Activated CD8-positive, alpha-beta memory T cell treated with anti-CD3 and anti-CD28 coated beads for 1 hour (primary cell): ENCODE measurements at places on chromosomes 12 and 14.

DNA sequence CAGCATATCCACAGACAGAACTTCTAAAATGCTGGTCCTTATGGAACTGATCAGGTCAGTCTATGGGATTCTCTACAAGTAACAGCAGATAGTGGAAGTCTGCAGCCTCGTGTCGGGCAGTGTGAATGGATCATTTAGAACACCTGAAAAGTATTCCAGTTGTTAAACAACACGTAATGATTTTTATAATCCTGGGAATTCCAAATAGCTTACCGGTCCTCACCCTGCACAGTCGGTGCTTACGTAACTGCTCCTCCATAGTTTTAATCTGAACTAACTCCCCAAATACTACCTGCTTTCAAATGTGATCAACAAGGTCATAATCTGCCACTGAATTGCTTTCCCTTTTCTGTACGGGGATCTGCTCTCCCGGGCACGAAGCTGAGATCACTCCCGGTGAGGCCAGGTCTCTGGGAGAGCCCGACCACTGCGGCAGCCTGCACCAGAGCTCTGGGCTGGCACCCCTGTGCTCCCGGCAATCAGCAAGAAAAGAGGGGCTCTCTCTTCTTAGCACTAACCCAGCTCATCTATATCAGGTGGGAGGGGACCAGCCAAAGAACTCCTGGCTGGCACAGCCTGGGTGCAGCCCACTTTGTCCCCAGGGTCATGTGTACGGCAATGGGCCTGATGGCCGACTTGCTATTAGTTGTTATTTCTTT lies 157.0 kb downstream of the FOXN3 start:
- DNase-seq, result no peak

DNA sequence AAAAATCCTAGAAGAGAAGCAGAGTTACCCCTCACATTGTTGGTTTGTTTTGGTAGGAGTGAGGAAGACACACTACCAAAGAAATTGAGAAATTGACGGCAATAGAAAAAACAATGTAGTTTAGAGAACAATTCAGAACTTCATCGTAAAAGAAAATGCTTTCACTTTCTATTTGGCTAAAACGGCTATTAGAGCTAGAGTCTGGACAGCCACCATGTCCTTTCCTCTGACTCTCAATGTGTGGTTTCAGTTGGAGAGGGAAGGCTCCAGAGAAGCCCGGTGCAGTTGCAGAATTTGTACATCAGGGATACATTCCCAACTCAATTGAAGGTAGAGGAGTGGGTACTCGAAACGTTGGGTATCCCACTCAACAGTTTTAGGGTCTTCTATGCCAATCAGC lies 535.3 kb downstream of the GALC start:
- no peak for DNase-seq

DNA sequence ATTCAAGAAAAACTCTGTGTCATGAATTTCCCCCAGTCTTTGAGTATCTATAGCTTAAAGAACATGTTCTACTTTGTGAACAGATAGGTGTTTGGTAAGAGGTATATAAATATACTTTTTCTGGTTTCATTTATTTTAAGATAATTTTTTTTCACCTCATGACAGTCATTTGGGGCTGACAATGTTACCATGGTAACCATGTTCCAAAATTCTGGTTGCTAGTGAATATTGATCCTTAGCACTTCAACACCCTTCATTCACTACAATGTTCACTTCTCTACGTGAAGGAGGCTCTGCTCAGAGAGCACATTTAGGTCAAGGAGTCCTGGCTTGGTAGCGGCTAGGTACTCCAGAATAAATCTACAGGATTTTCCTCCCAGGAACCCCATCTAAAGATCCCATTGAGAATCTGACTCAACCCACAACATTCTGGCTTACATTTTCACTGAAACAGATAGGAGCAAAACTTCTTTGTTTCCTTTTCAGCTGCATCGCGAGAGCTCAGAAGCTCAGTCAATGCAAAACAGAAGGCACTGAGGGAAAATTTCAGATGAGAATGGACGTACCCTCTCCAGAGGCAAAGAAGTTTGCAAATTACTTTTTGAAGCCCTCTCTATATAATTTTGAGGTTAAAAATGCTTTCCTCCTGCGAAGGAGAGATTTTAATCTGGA lies 93.6 kb downstream of the ARF6 start:
- DNase-seq, result no peak

DNA sequence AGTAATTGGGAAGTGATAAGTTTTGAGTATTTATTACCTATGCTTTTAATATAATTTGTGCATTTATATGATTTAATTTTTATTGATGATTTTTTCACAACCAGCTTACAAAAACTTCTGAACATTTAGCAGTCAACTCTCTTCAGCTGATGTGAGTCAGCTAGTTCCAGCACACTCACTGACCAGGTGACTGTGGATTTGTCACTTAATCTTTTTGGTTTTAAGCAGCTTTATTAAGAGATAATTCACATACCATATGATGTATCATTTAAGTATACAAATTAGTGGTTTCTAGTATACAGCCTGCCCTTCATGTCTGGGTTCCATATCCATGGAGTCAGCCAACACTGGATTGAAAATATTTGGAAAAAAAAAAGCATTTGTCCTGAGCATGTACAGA lies 103.5 kb downstream of the SYNE2 start:
- no peak for DNase-seq

- DNase-seq, result no peak
Observed at GRCh38 chr12:70359458-70360197, 6.5 kb upstream of the KCNMB4 start.

DNA sequence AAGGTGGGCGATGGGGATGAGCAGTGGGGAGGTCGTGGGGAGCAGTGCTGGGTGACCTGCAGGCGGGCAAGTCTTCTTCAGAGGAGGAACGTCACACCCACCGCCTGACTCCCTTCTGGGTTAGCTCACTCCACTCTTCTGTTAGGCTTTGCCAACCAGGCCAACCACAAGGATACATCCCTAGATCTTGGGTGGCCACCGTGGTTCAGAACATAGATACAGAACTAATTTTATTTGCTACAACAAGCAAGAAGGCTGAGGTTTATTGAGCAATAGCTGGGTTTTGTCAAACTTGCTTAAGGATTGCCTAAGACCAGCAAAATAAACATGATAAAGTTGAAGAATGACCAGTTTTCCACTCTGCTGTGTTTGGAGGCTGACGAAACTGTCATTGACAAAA lies 109.4 kb downstream of the DACT1 start:
- DNase-seq, result no peak

- DNase-seq, result no peak
Observed at GRCh38 chr14:86625637-86626036, 1095.7 kb downstream of the FLRT2 start.

- no peak for DNase-seq
Observed at GRCh38 chr14:67050896-67051295, 138.3 kb upstream of the GARIN2 start.

DNA sequence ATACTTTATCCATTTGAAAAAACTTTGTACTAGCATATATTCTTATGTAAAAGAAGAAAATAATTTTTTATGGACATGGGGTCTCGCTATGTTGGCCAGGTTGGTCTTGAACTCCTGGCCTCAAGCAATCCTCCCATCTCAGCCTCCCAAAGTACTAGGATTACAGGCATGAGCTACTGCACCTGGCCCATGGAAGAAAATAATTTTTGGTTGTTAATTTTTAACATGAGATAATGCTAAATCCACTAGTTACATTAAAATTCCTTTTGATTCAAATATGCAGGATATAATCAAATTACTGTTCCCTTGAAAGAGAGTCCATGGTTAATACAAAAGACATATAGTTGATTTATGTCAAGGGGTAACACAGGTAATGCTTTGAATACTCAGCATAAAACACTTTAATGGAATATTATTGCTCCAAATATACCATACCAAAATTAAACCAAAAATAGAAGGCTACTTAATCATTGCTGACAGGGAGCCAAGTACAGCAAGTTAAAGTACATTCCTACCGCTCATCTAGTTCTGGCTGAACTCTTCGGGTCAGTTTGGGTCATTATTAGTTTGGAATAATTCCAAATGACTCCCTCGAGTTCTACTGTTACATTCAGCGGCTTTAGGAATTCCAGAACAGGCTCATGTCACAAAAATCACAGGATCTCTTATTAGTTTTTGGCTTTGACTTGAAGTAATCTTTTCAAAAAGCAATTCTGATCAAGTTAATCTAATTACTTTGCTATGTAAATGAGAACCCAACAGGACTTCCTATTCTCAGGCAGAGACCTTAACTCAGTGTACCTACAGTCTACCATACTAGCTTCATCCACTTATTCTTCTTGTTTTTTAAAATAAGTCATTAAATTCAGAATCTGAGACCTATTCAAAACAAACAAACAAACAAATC lies 6.1 kb downstream of the SOS2 start:
- no peak for DNase-seq

- no peak for DNase-seq
Observed at GRCh38 chr14:71206766-71207371, 299.6 kb downstream of the PCNX1 start.

DNA sequence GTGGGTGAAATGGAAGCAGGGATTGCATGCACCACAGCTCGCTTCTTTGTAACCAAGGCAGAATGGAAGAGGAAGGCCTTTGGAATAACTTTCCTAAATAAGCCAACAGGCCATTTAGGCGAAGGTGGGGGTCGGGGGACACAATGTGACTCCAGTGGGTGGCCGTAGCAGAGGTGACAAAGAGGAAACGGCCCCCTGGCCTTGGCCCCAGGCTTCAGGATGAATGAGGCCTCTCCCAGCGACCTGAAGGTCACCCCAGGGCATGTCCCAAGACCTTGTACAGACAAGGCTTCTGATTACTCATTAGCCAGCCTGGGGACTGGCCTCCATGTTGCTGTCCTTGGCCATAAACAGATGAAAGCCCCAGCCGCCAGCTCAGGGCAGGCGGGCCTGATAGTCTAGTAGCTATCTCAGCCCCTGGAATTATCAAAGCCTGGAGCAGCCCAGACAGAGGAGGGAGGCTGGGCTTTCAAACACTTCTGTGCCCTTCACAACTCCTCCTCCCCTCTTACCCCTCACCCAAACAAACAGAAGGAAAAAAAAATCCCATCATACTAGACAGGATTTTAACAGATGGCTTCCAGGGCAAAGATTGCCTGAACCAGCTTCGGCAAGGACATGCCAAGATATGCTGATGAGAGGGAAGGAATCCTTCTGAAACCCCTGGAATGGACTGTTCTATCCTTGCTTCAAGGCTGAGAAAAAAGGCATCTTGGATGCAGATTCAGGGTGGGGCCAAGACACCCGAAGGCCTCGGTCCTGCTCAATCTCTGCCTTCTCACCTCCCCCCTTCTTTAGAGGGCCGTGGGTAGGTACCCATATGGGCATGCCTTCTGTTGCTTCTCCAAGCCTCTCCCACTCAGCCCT lies 142.3 kb upstream of the PARP11 start:
- DNase-seq, result no peak

- DNase-seq, result no peak
Observed at GRCh38 chr12:24460506-24460905, 488.4 kb downstream of the BCAT1 start.

DNA sequence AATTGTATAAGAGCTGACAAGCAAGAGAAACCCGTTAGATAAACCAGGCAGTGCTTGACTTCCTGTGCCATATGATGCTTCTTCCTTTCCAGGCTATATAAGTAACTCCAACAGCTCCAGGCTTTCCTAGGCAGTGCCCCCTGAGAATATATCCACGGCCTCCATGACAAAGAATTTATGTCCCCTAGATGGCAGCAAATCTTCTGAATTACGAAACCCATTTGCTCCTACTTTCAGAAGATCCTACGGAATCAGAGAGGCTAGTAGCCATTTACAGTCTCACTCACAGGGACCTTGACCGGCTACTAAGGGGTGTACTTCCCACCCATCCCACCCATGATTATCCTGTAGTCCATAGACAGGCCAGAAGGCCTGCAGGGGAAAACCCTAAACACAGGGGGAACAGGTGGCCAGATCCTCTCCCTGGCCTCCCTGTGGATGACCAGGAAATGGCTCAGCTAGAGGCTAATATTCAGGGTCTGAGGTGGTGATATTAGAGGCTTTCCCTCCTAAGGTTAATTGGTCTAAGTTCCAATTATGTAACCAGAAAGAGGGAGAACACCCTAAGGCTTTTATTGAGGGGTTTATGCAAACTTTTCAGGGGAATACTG lies 77.2 kb upstream of the DCD start:
- DNase-seq, result no peak

GRCh38 chr14:66092206-66092605 lies 394.0 kb upstream of the CCDC196 start:
- DNase-seq, result no peak

DNA sequence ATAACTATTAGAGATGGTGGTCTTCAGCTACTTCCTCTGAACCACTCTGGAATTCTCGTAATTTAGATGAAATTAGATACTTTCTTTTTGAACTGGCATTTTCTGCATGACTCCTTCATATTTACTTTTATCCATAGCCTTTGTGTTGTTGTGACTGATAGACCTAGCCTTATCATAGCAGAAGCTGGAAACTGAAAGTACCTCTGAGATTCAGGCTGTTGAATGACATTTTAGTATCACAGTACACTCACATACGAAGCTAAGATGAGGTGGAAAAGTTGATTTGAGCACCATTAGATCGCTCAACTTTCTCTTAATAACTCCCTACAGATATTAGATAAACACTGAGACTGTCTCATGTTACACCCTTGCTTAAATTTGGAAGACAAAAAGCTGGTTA lies 525.1 kb upstream of the FBXO33 start:
- DNase-seq, result no peak

DNA sequence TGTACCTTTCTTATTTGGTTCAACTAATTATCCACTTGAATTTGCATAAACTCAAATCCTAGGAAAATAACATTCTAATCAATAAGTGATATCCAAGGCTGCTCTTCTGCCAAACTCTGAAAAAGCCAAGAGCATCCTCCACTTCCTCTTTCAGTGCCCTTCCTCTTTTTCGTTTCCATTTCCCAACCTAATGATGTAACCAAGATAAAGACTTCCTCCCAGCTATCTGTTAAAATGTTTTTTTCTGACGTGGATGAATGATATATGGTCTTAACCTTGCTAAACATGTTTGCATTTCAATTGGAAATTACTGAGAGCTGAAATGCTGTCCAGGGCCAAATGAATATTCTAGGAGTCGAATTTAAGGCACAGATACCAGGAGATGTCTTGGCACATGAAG lies 459.5 kb upstream of the PDE3A start:
- no peak for DNase-seq

DNA sequence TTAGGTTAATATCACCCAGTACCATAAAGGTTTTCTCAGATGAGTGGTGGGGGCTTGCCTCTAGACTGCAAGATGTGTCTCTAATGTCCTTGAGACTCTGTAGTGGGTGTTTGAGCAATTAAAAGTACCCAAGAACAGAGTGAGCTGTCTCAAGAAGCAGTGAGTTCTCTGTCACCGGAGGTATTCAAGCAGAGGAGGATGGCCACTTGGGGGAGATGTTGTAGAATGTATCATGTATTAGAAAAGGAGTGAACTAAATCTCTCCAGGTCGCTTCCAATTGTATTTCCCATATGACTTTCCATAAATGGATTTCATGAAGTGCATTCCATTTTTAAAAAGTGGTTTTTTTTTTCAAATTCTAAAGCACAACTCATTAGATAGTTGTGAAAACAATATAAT lies 35.0 kb downstream of the SLC17A8 start:
- DNase-seq, result no peak

- DNase-seq, result no peak
Observed at GRCh38 chr12:133135747-133136146, 5.3 kb downstream of the ZNF10 start.
